NCI-H1417 (cell line): ENCODE measurements at places on chromosomes 2 and 18.

DNA sequence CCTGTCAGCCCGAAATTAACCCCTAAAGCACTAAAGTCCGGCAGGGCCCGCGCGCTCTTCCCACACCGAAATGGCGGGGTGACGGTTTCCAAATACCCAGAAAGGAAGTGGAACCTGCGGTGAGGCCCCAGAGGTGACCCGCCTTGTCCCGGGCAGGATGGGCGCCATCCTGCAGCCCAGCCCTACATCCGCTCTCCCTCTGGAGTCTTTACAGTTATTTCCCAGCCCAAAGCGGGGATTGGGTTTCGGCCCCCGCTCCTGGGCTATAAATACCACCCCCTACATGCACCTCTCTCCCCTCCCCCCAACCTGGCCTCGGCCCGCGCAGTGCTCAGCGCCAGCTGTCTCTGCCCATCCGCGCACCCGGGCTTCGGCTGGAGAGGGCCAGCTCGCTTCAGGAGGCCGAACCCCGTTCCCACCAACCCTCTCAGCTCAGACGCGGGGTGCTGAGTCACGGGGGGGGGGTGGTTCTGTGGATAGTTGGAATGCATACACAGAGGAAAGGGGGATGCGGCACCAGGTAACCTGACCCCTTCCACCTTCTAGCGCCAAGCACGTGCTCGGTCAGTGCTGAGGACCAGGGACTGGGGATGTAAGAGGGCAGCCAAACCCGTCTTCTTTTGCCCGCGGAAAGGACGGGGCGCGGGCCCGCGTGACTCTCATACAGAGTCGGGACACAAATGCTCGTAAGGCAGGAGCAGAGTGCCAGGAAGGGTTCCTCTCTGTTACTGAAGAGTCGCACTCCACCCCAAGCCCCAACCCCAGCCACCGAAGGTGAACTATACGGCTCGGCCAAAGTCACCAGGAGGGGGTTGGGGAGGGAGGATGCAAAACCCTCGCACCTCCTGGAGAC lies at the start of gene TUBA4B:
TSS of gene TUBA4B (plus strand) at position 344 of the 853 bp plus-strand sequence. CDS start at position 509, 165 bp downstream.
- peak; percentile 36 for DNase-seq

DNA sequence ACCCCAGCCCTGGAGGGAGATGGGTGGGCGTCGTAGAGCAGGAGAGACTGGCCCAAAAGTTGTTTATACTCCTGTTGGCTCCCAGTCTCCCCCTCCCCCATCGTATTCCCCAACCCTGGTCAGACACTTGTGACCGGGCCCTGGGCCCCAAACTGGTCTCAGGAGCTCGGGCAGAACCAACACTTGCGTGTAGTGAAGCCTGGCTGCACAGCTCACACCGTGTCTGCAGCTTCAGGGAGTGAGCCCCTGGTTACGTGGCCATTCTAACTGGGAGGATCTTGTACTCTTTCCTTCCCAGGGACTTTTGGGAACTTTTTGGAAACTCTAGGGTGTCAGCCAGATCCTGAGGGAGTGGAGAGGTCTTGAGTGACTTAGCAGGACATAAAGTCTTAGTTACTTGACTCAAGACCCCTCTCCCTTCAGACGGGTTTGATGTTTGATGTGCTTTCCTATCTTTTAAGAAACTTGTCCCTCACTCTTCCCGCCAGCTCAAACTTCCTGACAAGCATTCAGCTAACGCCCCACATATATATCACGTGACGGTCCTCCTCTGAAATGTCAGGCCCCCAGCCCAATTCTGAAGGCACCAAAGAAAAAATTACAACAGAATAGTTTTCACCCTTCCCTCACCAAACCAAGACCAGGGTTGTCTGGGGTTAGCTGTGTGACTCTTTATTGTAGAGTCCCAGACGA lies 2.3 kb downstream of the PKDCC start:
- DNase-seq: no peak

DNA sequence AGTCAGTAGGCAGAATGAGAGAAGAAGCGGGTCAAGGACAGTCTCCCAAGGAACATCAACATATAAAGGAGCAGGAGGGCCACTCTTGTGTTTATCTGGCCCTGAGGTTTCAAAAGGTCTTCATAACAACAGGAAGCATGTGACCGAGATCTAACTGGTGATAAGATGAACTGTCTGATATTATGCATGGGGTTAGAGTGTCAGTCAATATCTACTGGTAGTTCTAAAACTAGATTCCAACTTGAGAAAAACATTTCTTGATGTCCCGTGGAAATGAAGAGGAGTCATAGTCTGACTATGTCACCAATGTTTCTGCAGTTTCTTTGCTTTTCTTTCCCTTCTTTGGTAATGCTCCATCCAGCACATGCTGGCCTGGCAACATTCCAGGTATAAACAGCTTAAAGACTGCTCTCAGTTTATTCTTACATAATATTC lies 77.5 kb upstream of the ITPRID2 start:
- DNase-seq: no peak

DNA sequence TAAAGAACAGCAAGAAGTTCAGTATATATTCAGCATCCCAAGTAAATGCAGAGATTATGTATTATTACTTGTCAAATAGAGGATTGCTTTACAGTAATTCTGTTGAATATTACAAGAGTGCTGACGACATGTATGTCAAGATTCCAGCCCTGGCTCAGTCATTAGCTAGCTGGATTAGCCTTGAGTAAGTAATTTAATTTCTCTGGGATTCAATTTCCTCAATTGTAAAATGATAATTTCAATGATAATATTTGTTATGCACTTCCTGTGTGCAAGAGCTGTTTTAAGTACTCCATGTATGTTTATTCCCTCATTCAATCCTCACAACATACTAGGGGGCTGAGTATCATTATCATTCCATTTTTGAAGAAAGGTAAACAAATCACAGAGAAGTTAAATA lies 44.0 kb downstream of the TCF4 start:
- DNase-seq: no peak

DNA sequence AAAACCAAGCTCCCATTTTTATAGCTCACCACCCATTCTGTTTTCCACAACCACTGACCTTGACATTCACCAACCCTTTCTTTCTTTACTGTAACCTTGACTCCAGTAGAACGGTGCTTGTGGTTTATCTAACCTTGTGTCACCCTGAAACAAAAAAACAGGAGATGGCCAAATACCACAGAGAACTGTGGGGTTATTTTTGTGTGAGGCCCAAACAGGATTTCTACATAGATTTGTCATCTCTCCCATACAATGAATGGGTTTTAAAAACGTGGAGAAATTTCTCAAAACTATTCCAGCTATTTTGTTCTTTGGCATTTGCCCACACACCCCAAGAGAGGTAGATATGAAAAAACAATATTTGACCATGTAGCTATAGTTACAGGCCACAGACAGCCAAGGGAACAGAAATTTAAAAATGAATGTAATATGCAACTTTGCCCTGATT lies 231.3 kb upstream of the TANK start:
- no peak for DNase-seq

- no peak for DNase-seq
Observed at GRCh38 chr2:79375817-79376216, 137.0 kb upstream of the CTNNA2 start.

DNA sequence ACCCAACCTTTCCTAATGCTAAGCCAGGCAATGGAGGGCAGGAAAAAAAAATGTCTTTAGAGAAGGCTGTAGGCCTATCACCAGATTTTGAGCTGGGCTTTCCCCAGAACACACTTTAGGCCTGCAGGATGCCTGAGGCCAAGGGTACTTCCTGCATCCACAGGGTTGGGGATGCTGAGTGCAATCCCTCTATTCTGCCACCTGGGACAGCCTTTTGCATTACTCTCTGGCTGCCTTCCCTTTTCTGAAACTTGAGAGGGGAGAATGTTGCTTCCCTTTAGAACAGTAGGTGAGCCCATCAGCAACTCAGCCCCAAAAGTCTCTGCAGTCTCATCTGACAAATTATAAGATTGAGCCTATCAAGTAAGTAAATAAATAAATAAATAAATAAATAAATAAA lies 195.2 kb downstream of the SLC8A1 start:
- DNase-seq: peak; percentile 56

DNA sequence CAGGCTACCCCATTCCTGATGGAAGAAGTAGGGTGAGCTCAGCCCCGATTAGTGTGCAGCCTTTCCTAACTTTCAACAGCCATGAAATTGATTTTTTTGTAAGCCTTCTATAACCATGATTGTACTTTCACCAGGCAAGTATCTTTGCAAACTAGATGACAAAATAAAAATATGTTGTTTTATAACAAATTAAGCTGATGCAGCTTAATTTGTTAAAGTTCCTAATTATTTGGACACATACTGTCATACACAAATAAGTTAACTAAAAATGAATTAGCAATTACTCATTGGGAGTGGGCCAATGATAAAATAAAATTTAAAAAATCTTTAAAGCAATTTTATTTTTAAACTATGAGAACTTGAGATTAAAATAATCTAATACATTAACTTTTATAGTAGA lies 113.1 kb upstream of the FANCL start:
- no peak for DNase-seq

- DNase-seq: no peak
Observed at GRCh38 chr2:122237450-122237849, 482.0 kb downstream of the TSN start.

- DNase-seq: no peak
Observed at GRCh38 chr2:196249860-196250259, 78.5 kb upstream of the STK17B start.

DNA sequence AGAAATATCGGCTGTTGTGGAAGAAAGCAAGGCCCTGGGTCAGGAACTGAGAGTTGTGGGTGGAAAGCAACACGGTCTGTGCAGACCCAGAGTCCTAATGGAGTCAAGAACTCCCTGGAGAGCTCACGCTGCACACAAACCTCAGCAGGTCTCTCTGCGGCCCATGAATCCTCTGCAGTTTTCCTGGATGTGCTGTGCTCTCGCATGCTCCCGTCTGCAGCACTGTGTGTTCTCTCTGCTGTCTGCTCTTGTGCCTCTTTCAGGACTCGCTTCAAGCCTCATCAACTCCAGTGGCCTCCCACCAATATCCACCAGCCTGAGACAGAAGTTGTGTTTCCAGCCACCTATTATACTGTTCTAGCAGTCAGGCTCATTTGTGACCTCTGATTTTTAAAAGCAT lies 24.3 kb downstream of the RNU4ATAC start:
- DNase-seq: no peak

GRCh38 chr2:45892757-45893156 lies 241.3 kb downstream of the PRKCE start:
- DNase-seq: peak; percentile 74

DNA sequence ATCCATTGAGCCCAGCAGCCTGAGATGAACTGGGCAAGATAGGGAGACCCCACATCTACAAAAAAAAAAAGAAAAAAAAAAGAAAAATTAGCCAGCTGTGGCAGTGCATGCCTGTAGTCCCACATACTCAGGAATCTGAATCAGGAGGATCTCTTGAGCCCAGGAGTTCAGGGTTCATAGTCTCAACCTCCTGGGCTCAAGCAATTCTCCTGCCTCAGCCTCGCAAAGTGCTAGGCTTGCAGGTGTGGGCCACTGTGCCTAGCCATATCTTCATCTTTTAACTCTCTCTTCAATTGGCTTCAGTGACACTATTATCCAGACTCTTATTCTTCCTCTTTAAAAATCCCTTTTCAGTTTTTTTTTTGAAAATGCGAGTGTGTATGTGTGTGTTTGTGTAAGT lies 28.5 kb upstream of the YES1 start:
- no peak for DNase-seq

DNA sequence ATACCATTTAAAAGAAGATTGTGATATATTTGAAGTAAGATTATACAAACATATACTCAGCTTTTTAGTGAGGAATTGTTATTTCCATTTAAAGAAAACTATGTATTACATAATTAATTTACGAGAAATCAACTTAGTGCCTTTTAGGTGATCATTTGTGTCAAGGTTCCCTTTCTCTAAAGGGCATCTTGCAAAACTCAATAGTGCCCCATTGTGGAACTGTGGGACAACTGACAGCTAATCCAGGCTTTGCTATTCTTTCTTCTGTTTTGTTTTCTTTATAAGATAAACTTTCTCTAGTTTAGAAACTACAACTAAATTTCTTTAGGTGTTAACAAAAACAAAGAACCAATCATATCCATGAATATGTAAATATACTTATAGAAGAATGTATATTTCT lies 24.3 kb upstream of the VIT start:
- DNase-seq: no peak

DNA sequence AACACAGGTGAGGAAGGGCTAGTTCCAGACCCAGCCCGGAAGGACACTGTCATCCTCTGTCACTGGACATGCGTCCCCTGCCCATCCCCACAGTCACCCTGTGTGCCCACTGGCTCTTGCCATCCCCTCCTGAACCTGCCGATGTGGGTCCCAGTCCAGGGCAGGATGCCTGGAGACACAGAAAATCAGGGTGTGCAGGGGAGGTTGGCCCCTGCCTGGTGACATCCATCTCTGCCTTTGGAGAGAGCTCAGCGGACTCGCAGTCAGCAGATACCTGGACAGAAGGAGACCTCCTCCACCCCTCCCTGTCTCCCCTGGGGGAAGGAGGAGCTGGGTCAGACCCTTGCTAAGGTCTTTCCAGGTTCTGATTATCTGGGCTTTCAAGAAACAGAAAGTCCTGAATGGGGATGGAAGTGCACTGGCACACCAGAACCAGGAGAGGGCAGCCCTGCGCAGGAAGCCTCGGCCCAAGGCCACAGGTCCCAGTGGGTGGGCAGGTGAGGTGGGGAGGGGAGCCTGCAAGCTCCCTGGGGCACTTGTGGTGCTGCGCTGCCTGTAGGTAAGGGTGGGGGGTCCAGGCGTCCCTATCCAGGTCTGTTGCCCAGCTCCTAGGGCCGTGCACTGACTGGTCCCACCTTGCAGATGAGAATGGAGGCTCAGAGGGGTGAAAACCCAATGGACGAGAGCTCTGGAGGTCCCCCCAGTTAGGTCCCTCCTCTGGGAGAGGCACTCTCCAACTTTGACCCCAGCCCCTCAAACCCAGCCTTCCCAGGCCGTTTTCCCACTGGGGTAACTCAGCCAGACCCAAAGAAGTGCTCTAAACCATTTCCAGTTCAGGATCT lies 9.7 kb upstream of the OTOS start:
- DNase-seq: no peak

DNA sequence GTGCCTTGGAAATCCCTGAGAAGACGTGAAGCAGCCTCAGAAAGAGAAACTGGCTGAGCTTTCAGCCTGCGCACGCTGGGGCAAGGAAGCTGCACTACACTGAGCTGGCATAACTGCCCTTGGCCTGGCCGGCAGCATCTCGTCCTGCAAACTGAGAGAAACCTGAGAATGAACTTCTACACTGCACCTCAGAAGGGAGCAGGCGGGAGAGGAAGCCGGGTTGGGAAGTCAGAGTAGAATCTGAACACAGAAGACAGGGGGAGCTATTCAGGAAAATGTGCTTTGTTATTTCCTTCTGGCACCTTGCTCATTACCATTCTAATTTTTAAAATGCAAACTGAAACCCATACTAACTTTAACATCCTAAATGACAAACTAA lies 70.9 kb downstream of the ZEB2 start:
- no peak for DNase-seq
